ENCODE measurements at places on chromosomes 2 and 18.

DNA sequence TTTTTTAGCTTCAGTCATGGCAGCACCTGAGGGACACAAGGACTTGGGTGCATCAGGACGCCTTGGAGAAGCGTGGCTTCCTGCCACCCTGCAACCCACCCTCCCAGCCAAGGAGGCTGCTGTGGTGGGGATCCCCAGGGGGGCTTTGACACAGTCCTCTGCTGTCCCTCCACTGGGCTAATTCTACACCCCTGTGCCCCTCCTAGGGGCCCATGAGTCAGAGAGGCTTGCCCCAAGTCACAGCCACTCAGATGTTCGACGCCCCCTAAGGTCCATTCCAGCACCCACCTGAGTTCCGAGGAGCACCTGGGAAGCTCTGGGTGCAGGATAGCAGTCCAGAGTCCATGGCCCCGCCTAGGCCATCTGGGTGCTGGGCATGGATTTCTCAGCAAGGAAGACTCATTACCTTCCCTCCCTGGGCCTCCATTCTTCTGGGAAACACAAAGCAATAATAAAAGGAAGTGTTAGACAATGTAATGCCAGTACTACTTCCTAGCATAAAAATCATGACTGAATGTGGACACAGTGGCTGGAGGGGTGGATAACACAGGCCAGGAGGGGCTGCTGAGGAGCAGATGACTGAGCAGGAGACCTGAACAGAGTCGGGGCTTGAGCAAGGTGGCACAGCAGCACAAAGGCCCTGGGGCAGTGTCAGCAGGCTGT is 3.7 kb downstream of the ALPG start:
- no peaks in the 10 kb centered on the region for H3K27me3 ChIP-seq
- no peaks in the 10 kb centered on the region for H3K36me3 ChIP-seq
- H3K4me3 ChIP-seq = no peak overlapping the region
- no peak overlapping the region for H3K27ac ChIP-seq
- no peaks in the 10 kb centered on the region for H3K4me1 ChIP-seq

DNA sequence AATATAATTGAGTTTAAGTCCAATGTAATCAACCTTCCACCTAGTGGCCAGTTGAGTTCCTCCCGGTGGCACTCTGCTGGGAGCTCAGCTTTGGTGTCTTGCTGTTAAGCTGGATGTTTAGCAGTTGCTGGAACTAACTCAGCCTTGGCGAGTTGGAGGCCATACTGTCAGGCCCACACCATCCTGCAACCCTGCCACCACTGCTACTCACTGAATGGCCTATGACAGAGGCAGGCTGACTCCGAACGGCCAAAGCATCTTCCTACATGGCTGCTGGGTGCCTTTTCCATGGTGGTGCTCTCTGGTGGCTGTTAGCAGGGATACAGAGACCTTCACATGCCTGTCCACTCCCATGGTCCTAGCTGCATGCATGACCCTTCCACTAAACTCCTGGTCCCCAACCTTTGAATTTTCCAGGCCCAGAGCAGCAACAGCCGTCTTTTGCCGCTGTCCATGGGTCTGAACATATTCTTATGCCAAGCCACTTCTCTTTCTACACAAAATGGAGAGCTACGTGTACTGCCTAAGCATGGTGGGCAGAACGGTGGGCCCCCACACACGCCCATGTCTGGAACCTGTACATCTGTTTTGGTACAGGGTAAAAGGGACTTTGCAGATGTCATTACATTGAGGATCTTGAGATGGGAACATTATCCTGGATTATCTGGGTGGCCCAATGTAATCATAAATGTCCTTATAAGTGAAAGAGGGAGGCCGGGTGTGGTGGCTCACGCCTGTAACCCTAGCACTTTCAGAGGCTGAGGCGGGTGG is 15.0 kb upstream of the TRAF3IP1 start:
- no peak overlapping the region for H3K4me3 ChIP-seq
- no peaks in the 10 kb centered on the region for H3K36me3 ChIP-seq
- H3K27ac ChIP-seq = no peak overlapping the region
- DNase-seq = no peak
- H3K4me1 ChIP-seq = no peaks in the 10 kb centered on the region
- no peaks in the 10 kb centered on the region for H3K27me3 ChIP-seq

- H3K4me3 ChIP-seq = no peak overlapping the region
- no peak for DNase-seq
- no peaks in the 10 kb centered on the region for H3K27me3 ChIP-seq
- H3K27ac ChIP-seq = no peak overlapping the region
- no peaks in the 10 kb centered on the region for H3K4me1 ChIP-seq
Observed at GRCh38 chr2:173696274-173696673, 268.9 kb downstream of the SP3 start.

- H3K4me1 ChIP-seq = peaks cover 16% of the 10 kb centered on the region
- H3K27me3 ChIP-seq = no peaks in the 10 kb centered on the region
- peak overlapping the region; percentile 34 for H3K4me3 ChIP-seq
- H3K36me3 ChIP-seq = no peaks in the 10 kb centered on the region
- H3K27ac ChIP-seq = peak overlapping the region; percentile 47
- DNase-seq = peak; percentile 35
Observed at GRCh38 chr18:54946149-54946581, 13.1 kb downstream of the CCDC68 start.

DNA sequence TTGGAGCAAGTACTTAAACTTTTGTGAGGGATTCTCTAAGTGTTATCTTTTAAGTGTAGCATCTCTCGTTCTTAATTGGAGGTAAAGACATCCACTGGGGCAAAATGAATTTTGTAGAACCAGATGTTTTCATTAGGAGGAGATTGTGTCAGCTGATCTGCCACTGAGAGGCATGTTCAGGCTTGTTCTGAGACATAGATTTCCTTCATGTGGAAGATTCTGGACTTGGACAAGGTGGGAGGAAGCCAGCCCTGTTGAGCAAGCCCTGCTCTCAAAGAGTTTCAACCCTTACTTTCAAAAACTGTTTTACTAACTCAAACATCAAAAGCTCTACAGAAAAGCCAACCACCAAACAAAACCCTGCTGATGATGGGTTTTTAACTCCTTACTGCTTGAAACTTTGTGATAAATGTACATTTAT is 6.5 kb downstream of the MAP4K4 start:
- no peaks in the 10 kb centered on the region for H3K36me3 ChIP-seq
- H3K27ac ChIP-seq = peak overlapping the region; percentile 58
- peaks cover 95% of the 10 kb centered on the region for H3K4me1 ChIP-seq

GRCh38 chr2:189580241-189580651 is 340 bp downstream of the SLC40A1 start:
- peak overlapping the region; percentile 58 for H3K4me3 ChIP-seq
- peaks cover 52% of the 10 kb centered on the region for H3K4me1 ChIP-seq
- DNase-seq = no peak
- H3K27me3 ChIP-seq = no peaks in the 10 kb centered on the region
- peak overlapping the region; percentile 46 for H3K27ac ChIP-seq
- no peaks in the 10 kb centered on the region for H3K36me3 ChIP-seq
